ENCODE measurements at places on chromosomes 6 and 20.

DNA sequence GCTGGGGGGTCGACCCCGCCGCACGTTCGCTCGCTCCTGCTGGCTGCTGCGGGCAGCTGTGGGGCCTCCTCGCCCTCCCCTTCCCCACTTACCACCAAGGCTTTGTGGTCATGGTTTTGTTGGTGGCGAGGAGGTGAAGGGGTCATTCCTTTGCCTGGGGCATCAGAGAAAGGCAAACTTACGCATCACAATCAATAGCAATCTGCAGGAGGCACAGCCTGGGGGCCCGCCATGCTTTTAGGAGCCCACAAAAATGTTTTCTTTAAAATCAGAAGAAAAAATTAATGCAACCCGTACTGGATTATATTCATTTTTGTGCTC, 137.0 kb downstream of the IMPG1 start:
- DNase-seq: no peak

DNA sequence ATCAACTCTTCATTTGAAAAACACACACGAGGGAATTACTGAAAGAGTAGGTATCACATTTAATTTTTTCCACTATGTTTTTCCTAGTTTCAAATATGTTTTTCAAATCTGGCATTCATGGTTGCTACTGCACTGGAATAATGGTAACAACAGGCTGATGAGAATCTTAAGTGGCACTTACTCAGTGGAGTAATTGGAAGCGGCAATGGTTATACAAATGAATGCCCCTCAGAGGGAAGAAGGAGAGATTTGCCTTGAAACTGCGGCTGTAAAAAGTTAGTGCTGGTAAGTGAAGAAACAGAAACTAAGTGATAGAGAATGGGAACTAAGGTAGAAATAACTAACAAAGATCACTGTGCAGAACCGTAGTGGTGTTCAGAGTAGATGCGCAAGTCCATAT, 41.0 kb upstream of the PDE7B start:
- DNase-seq: no peak

DNA sequence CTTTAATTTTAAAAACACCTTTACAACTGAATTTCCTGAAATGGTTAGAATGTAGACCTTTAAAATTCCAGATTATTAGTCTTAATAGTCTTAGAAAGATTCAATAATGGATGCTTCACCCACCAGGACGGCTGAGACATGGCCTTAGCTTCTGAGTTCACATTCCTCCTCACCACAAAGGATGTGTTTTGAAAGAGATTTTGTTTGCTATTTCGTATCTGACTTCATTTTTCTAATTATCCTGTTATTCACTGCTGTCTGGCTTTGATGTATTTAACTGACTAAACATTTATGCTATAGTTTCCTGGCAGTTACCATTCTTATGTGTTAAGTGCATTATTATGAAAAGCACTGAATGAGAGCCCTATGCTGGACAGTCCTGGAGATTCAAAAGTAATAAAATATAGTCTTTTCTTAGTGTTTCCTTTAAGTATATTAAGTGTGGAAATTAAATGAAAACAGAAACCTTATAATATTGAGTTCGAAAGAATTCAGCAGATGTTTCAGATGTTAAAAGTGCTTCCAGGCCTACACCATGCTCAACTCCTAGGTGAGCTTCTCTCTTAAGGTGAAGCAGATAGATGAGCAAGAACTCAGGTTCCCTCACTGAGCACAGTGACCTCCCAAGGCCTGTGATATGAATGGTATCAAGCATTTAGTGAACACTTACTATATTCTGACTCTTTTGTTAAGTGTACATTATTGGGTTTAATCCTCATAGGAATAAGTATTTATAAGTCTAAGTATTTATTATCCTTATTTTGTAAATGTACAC, 40.3 kb downstream of the MAP3K4 start:
- DNase-seq: no peak

DNA sequence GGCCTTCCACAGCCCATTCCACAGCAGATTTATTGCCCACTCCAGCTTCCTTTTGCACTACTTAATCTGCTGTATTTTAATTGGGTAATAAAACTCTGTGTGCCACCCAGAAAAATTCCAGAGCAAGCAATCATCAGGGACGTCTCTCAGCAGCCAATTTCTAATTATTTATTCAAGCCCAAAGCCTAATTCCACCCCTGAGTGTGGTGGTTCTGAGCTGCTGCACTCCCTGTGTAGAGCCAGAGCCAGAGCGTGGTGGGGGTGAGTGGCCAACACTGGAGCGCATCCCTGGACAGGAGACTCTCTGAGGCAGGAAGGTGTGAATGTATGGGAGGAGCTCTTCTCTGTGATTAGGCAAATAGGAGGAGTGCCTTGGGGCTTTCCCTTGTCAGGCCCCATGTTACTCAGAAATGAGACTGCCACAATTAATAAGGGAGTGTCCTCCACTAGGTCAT, 66.1 kb downstream of the CD24 start:
- no peak for DNase-seq

DNA sequence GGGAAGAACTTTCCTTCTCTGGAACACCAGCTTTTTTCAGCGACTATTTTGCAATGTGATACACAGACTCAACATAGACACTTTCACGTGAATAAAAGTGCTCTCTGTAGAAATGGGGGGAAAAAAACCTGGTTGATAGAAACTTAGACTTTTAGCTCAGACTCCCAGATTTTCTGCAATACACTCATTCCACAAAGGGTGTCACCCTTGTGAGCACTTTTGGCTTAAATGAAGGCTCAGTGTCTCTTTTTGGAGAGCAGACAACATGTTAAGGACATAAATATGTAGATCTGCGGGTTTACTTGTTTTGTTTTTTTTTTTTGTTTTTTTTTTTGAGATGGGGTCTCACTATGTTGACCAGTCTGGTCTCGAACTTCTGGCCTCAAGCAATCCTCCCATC, 579.6 kb downstream of the PTPRT start:
- DNase-seq: no peak

Data from pons (tissue), 1 donor.